ENCODE measurements at places on chromosomes 5 and 9.

DNA sequence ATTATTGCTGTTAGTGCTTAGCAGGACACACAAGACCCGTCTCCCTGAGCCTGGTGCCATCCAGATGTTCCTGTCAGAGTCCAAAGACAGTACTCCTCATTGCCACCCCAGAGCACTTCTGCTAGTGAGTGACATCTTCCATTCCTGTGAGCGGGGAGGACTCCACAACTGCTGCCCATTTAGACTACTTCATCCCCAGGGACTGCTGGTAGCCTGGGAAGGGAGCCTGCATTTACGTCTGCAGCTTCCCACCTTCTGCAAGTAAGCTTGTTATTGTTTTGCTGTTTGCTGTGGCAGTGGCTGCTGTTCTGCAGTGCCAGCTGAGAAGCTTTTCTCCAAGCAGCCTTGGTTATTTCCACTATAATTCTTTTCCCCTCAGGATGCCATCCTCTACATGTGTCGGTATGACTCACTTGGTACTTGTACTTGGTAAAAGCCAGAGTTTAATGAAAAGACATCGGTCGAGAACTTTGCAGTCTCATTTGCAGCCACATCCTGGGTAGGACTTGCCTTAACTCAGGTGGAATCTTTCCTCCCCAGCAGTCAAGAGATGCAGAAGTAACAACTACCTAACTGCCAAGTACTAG, 10.6 kb upstream of the MAP1B start:
- no peak for DNase-seq

GRCh38 chr9:20394969-20395368, 227.3 kb downstream of the MLLT3 start:
- peak; percentile 79 for DNase-seq

- no peak for DNase-seq
Observed at GRCh38 chr9:88421348-88421747, 33.1 kb downstream of the SPIN1 start.

GRCh38 chr9:5832538-5833529, at the start of gene ERMP1:
TSS of gene ERMP1 (minus strand) at chr9:5833117. CDS start at chr9:5833027, 90 bp downstream.
- peak; percentile 74 for DNase-seq

DNA sequence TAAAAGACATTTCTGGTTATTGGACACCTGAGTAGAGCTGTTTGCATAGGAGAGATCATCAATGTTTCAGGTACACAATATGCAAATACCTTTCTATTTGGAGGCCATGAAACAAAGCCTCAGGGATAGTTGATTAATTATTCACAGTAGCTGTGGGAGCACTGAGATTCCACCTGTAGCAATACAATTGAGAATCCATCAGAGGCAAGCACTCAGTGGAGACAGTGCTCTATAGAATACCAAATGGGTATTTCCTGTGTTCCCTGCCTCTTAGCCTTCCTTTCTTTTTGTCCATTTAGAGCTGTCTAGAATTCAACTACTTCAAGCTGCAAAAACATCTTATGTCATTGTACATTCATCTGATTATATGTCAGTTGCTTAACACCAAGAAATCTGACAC, 1754.0 kb upstream of the ACO1 start:
- no peak for DNase-seq

GRCh38 chr5:54518818-54519508, 1.4 kb downstream of the SNX18 start:
- no peak for DNase-seq

GRCh38 chr5:74594137-74595040, 46.1 kb downstream of the ENC1 start:
- no peak for DNase-seq

- DNase-seq = no peak
Observed at GRCh38 chr5:135690466-135690865, 111.7 kb upstream of the CXCL14 start.

GRCh38 chr9:95852059-95853032, 23.1 kb upstream of the ERCC6L2 start:
- no peak for DNase-seq
